ENCODE measurements at places on chromosomes 2 and 18.

DNA sequence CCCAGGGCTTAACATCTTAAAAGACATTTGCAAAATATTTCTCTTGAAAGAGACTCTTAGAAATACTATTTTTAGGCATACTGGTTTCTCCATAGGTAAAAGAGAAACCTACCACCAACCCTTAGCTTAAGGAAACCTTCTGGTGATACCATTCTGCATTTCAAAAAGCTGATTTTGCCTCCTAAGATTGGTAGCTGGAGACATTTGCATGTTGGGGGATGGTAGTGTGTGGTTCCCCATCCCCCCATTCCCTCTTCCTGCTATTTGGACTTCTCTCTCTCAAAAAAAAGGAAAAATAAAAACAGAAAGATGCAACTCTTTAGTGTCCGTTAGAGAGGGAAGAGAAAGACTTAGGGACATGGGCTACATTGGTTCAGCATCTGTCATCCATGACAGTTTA lies 4.2 kb downstream of the LRRTM1 start:
- DNase-seq = no peak

DNA sequence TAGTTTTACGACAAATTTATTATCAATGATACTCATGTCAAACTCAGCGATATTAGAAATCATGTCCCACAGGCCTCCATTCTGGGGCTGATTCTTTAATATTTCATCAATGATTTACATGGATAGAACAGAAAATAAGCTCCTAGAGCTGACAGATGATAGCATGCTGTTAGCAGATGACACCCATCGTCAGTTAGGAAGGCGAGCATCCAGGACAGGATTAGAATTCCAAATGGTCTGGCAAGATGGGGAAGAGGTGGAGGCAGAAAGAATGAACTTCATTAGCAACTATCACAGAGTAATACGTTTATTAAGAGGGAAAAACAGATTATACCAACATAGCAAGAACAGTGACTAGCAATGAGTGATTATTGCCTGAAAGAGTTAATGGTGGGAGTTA lies 46.2 kb upstream of the ACVR1 start:
- DNase-seq = no peak

DNA sequence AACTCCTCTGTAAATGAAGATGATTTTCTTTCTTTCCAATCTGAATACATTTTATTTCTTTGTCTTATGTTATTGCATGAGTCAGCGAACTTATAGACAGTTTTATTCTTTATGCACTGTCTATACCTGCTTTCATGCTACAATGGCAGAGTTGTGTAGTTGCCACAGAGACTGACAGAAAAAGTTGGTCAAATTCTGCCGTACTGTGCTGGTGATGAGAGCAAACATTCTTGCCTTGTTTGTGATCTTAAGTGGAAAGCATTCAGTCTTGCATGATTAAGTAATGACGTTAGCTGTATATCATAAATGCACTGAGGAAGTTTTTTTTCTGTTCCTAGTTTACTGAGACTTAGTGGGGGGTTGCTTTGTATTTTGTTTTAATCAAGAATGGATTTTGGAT lies 32.9 kb downstream of the ZC3H15 start:
- no peak for DNase-seq

GRCh38 chr18:7607540-7608173 lies 40.5 kb downstream of the PTPRM start:
- no peak for DNase-seq

DNA sequence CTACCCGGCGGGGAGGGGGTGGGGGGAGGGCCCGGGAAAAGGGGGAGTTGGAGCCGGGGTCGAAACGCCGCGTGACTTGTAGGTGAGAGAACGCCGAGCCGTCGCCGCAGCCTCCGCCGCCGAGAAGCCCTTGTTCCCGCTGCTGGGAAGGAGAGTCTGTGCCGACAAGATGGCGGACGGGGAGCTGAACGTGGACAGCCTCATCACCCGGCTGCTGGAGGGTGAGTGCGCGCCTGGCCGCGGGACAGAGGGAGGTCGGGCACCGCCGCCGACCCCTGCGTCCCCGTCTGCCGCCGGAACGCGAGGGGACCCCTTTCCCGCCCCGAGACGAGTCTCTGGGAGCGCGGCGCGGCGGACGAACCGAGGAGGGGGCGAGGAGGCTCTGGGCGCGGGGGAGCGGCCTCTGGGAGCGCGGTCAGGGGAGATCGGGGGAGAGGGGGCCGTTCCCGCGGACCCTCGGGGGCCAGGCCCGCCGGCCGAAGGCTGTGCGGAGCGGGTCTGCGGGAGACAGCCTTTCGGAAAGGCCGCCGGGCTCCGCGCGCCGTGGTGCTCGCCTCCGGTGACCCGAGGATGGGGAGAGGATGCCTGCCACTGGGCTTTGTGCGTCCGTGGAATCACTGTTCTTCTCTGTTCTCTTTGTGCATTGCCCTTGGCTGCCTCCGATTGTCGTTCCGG lies 463 bp downstream of the PPP1CB start:
- peak; percentile 19 for DNase-seq

DNA sequence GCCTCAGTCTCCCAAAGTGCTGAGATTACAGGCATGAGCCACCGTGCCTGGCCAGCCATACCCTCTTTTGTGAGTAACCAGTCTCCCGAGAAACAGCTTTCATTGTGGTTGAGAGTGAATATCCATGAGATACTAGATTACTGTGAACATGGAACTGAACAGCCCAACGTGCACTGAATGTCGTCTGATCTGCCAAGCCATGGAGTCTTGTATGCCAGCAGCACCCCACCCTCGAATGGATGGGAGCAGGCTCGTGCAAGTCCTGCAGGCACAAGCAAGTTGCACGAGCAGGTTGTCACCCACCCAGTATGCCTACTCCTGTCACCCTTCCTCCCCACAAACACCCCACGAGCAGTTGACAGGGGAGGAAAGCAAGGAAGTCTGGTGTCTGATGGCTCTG lies 36.5 kb upstream of the TFCP2L1 start:
- DNase-seq = no peak

DNA sequence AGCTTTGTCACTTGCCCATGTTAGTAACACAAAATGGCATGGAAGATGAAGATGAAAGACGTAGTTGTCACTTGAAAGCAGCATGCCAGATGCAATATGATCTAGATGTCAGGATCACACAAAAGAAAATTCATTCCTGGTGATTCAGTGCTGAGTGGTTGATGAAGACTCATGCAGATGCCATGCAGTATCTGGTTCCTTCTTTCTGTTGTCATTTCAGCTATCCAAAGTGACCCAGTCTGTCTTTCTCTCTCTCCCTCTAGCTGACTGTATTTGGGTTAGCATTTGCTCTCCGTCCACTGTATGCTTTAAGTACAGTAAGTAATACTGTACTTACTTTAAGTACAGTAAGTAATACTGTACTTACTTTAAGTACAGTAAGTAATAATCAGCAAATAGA lies 50.4 kb downstream of the TTN start:
- no peak for DNase-seq

DNA sequence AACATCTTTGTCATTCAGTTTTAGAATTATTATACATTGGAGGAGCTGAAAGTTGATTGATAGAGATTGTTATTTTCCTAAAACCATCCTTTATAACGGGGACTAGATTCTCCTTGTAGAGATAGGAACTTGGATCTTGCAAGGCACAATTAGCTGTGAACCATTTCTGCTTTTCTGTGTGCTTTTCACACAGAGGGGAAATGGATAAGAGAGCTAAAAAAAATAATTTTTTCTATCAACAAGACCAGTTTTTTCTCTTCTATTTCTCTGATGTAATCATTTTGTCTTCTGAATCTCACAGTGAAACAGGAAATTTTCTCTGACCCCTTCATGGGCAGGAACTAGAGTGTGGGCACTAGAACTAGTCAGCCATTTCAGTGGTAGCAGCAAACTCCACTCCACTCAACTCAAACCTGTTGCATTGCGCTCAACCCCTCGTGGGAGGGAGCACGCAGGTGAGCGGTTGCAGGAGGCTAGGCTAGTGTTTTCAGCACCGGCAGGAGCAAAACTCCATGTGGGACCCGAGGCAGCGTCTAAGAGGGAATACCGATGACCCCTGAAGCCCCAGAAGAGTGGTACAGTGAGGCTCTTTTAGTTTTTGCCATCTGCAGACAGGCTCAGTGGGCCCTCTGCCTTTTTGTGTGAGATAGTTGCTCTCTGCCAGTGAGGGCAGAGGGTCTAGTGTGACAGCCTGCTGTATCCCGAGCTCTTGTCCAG lies 24.0 kb upstream of the SLC39A10 start:
- no peak for DNase-seq

DNA sequence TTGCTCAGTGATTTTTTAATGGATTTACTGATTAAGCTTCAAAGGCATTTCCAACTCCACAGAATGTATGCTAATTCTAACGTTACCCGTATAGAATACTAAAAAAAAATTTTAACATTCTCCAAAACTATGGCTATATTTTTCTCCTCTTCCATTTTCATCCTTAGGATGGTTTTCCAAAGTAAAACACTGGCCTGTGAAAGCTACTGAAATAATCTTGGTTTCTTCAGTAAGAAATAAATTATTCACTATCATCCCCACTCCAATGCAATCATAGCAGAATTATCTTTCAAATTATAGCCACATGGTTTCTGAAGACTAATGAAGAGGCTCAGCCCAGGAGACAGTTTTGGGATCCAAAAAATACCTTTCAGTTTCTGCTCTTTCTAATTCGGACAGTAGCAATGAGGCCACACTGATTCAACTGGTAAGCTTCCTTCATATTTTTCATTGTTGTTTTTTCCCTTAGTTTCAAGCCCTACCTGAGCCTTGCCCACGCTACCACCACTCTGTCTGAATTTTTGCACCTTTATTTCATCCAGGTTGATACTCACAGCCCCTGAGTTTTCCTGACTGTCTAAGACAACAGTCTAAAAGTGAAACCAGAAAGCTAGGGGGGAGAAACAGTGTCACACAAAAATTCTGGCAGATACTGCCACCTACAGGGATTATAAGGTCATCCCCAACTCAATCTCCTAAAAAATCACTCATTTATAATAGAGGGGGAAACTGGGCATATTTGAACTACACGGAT lies 887.9 kb downstream of the NRXN1 start:
- DNase-seq = peak; percentile 0

DNA sequence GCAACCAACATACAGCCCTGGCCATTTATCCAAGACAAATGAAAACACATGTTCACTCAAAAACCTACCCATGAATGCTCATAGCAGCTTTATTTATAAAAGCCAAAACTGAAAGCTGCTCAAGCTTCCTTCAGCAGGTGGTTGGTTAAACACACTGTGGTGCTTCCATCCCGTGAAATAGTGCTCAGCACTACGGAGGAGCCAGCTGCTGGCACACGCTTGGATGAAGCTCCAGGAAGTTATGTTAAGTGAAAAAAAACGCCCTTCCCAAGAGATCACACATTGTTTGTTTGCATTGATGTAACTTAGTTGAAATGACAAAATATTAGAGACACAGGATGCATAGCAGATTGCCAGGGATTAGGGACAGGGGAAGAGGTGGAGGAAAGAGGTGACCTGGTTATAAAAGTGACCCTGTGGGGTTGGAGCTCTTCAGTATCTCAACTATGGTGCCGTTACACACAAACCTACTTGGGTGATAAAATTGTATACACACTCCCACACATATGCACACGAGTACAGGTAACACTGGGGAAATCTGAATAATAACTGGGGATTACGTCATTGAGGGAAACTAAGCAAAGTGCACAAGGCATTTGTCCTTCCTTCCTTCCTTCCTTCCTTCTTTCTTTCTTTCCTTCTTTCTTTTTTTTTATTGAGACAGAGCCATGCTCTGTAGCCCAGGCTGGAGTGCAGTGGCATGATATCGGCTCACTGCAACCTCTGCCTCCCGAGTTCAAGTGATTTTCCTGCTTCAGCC lies 6.2 kb upstream of the ALPG start:
- DNase-seq = no peak

DNA sequence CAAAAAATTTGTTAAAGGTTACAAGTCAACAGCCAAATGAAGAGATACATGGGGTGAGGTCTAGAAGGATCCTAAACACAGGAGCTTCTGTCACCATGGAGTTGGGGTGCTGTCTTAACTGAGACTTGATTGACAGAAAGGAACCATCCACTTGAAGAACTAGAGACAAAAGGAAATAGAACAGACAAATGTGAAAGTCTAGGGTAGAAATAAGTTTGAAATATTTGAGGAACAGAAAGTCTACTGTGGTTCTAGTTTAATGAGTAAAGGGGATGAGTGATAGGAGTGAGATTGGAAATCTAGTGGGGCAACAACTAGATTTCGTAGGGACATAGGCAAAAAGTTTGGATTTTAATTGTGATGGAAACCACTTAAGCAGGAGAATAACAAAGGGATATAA lies 18.7 kb downstream of the RBBP8 start:
- no peak for DNase-seq

- no peak for DNase-seq
These were observed 639.9 kb upstream of the PIK3C3 start for GRCh38 chr18:41315134-41315533.

GRCh38 chr2:160657196-160657595 lies 163.6 kb upstream of the RBMS1 start:
- DNase-seq = no peak

DNA sequence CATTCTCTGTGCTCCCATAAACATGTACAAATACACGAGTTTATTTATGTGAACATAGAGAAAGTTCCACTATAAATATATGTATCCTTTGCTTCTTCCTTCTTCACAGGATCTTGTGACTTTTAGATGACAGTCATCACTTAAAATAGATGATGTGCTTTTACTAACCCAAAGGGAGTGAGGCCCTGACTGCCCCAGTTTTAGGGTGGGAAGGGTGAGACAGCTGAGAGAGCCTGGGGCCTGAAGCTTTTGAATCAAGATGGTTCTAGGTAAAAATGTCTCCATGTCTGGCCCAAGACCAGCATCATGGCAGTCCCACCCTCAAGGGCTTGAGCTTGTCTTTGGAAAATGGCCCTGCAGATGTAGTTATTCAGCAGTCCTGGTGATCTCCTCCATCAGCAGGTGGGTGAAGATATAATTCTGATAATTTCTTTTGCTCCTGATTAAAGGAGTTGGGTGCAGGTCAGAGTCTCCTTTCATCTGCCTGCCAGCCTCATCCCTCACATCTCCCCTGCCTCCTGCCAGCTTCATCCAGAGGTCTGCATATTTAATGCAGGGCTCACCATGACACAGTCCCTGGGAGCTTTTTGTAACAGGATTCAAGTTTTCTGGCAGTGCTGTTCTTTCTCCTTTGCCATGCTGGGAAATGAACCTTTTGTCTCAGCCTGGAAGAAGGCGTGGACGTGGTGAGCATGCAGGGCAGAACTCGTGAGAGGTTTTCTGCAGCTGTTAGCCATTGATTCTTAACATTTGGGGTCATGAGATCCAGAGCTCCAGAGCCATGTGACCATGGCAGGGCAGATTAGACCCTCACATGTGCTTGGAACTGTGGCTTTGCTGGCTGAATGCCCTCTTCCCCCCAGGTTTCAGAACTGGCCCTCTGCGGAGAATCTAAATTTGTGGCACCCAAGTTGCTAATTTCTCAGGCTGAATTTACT lies 2.7 kb downstream of the HRH4 start:
- no peak for DNase-seq

- no peak for DNase-seq
These were observed 30.1 kb downstream of the INO80C start for GRCh38 chr18:35467624-35468016.

- no peak for DNase-seq
These were observed 981 bp downstream of the C2orf66 start for GRCh38 chr2:196808083-196808665.

DNA sequence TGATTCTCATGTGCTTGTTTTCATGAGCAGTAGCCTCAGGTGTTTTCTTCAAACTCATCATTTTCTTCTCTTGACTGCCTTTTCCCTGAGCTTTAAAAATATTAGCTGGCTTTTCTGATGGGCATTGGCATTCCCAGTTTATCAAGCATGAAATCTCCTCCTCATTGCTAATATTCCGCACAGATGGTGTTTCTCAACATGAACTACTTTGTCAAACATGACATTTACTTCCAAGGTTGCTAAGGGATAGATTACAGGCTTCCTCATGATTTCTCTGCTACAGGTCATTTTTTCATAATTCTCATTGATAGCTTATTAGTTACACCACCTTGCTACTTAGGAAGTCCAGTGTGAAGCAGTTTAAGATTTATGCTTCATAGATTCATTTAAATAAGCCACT lies 1116.9 kb upstream of the CNTNAP5 start:
- DNase-seq = no peak
